ENCODE measurements at places on chromosomes 2 and 18. TPM values are rescaled to one million over a fixed set of nuclear protein-coding genes. Genes with fewer than 3 reads are reported as not detected.

UPP2 gene
- 0.60 TPM for total RNA-seq

AMER3 gene
- not detected for total RNA-seq

LMAN2L gene
- 15.9 TPM for total RNA-seq

TEKT4 gene
- total RNA-seq = not detected

ANKRD29 gene
- 0.48 TPM for total RNA-seq

ABCB11 gene
- total RNA-seq = not detected

CD8B gene
- not detected for total RNA-seq

PPM1B gene
- 32.5 TPM for total RNA-seq

ZNF519 gene
- 6.5 TPM for total RNA-seq

LOXHD1 gene
- total RNA-seq = not detected

DNA sequence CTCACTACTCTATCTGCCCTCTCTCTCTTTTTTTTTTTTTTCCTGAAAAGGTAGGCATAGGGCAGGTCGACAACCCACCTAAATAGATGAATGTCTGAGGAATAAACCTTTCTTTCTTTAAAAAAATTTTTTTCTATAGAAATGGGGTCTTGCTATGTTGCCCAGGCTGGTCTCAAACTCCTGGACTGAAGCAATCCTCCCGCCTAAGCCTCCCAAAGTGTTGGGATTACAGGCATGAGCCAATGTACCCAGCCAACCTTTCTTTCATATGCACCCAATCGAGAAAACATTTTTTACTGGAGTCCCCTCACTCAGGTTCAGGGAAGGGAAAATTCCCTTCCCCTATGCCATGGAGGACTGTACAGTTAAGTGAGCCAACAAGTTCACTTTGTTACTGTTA, 31.0 kb downstream of the CFAP210 start:
- H3K36me3 ChIP-seq = peaks cover 2% of the 10 kb centered on the region
- no peak overlapping the region for H3K27ac ChIP-seq
- H3K4me3 ChIP-seq = no peak overlapping the region
- H3K27me3 ChIP-seq = no peaks in the 10 kb centered on the region
- DNase-seq = no peak
- H3K4me1 ChIP-seq = peaks cover 6% of the 10 kb centered on the region

GRCh38 chr2:168212167-168212566, 35.2 kb downstream of the STK39 start:
- H3K27me3 ChIP-seq = no peaks in the 10 kb centered on the region
- DNase-seq = no peak

DNA sequence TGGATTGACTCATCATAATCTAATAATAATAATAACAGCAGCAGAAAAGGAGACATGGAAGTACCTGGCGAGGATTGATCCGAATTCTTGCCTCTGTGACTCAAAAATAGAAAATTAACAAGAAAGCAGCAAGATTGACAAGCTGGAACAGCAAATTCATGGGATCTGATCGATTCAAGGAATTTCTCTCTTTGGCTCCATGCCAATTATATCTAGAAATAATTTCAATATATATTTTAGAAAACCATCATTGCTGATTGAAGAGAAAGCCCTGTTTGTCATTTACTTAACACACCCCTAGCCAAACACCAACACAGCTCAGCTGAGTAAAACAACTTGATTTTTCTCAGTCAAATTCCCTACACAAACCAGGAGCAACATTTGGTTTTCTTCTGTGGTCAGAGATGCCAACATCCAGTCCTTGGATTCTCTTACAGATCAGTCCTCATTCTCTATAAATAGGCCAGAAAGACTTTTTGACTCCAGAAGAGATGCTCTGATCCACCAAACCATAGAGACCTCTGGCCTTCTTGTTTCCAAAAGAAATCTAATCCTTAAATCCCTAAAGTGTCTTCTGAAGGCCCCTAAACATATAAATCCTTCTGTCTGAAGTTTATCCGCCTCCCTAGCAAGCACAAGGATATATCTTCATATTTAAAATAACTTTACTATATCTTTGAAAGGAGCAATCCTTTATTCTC, 129.9 kb downstream of the CACNB4 start:
- H3K36me3 ChIP-seq = peaks cover 2% of the 10 kb centered on the region
- no peak for DNase-seq
- peaks cover 5% of the 10 kb centered on the region for H3K27me3 ChIP-seq
- peaks cover 3% of the 10 kb centered on the region for H3K4me1 ChIP-seq

DNA sequence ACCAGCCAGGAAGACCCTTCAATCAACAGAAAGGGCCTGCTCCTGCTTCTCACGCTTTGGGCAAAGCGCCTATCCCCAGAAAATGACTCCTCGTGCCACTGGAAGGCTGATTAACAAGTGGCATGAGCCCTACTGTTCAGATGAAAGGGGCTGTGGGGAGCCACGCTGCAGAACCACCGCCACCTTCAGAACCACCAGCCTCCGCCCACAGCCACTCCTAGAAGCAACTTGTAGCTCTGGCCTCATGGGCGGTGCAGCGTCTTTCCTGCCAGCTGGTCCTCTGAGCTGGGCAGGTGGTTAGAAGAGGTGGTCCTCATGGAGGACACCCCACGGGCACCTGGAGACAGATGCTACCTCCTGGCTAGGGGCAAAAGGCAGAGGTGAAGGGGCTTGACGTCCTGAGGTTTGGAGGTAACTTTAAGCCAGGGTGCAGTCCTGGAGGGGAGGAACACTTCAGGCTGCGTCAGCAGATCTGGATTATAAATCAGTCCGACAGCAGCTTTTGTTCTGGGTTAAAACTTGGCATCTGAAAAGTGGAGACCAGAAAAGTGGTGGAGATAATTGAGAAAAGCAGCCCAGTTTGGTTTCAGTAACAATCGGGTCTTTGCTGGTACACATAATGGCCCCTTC, 861 bp upstream of the SEMA4C start:
- no peaks in the 10 kb centered on the region for H3K27me3 ChIP-seq
- DNase-seq = no peak
- H3K4me1 ChIP-seq = peaks cover 26% of the 10 kb centered on the region
- H3K27ac ChIP-seq = no peak overlapping the region

DNA sequence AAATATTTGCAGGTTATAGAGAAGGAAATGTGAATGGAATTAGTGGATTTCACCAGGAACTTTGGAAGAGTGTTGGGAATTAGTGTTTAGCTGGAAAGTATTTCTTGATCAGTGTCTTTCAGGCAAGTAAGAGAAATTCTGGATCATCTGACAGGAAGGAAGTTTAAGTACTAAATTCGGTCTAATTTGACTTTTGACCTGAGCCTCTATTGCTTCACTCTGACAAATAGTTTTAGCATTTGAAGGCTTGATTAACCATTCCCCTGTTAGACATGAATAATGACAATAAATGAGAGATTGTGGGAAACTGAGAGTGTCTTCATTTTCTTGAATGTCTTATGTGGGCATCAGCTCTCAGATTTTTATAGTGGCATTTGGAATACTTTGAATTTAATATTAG, 16.0 kb downstream of the CCNT2 start:
- H3K36me3 ChIP-seq = peaks cover 3% of the 10 kb centered on the region
- H3K4me3 ChIP-seq = no peak overlapping the region
- H3K27ac ChIP-seq = peak overlapping the region; percentile 4
- no peaks in the 10 kb centered on the region for H3K27me3 ChIP-seq
- peaks cover 40% of the 10 kb centered on the region for H3K4me1 ChIP-seq

DNA sequence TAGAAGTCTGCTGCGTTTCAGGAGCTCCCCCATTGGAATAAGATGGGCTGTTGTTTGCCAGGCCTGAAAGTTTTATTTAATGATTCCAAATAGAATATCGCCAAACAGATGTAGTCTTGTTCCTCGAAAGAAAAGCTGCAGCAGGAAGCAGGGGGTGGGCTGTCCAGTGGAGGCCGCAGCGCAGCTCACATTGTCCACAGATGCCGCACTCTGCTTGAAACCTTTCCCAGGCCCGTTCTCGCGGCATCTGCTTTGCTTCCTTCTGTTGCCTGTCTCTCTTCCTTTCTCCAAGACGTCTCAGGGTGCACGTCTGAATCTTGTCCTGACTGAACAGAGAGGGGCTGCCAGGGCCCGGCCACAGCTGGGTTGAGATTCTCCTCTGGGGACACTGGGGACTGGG, 12.4 kb upstream of the IGFBP2 start:
- no peak overlapping the region for H3K4me3 ChIP-seq
- H3K27me3 ChIP-seq = no peaks in the 10 kb centered on the region
- peaks cover 27% of the 10 kb centered on the region for H3K4me1 ChIP-seq
- no peak for DNase-seq

DNA sequence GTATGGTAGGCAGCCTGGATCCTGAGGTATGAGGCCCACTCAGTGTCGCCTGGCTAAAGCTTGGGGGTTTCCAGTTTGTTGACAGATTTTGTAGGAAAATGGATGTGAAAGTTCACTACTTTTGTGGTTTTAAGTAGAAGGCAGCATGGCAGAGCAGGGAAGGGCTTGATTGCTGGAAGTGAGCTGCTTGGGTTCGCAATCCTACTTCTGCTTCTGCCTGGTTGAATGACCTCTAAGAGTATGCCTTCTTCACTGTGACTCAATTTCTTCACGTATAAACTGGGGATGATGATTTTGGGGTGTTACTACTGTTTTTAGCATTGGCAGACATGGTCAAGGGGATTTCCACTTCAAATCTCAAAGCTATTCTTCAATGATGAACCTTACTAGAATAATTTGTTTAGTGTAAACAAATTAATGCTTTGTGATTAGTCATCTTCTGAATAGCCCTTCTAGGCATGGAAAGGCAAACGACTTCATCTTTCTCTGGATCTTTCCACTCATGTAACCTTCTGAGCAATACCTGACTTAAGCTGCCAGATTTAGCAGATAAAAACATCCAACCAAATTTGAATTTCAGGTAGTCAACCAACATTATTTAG, 13.2 kb downstream of the BMP10 start:
- DNase-seq = no peak
- H3K27me3 ChIP-seq = peaks cover 29% of the 10 kb centered on the region
- H3K4me1 ChIP-seq = no peaks in the 10 kb centered on the region
- H3K36me3 ChIP-seq = no peaks in the 10 kb centered on the region

DNA sequence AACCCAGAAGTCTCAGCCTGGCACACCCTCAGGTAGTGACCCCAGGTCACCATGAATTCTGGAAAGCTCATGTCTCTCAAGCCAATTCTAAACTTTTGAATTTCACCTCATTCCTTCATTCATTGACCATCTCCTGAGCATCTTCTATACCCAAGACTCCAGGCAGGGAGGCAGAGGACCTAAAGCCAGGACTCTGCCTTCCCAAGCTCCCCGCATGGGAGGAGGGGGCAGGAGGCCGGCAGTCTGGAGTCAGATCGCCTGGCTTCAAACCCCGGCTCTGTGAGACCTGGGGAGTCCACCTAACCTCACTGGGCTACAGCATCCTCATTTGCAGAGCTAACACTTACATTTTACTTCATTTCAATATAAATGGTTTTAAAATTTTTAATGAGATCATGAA, 59.0 kb downstream of the SMAD7 start:
- no peaks in the 10 kb centered on the region for H3K36me3 ChIP-seq
- peaks cover 47% of the 10 kb centered on the region for H3K4me1 ChIP-seq

- H3K4me3 ChIP-seq = no peak overlapping the region
- no peak overlapping the region for H3K27ac ChIP-seq
- H3K27me3 ChIP-seq = peaks cover 27% of the 10 kb centered on the region
- no peak for DNase-seq
- no peaks in the 10 kb centered on the region for H3K36me3 ChIP-seq
Observed at GRCh38 chr2:135043345-135043744, 3.9 kb downstream of the MAP3K19 start.

- peak overlapping the region; percentile 97 for H3K27ac ChIP-seq
- peaks cover 2% of the 10 kb centered on the region for H3K36me3 ChIP-seq
- peaks cover 57% of the 10 kb centered on the region for H3K4me1 ChIP-seq
- peak overlapping the region; percentile 99 for H3K4me3 ChIP-seq
- H3K27me3 ChIP-seq = no peaks in the 10 kb centered on the region
- no peak for DNase-seq
Observed at GRCh38 chr2:53786352-53786704, 425 bp downstream of the ASB3 start.

GRCh38 chr18:68778280-68778886, 19.5 kb upstream of the CCDC102B start:
- H3K4me3 ChIP-seq = no peak overlapping the region
- no peak overlapping the region for H3K27ac ChIP-seq
- H3K36me3 ChIP-seq = no peaks in the 10 kb centered on the region
- no peaks in the 10 kb centered on the region for H3K4me1 ChIP-seq
- no peaks in the 10 kb centered on the region for H3K27me3 ChIP-seq

DNA sequence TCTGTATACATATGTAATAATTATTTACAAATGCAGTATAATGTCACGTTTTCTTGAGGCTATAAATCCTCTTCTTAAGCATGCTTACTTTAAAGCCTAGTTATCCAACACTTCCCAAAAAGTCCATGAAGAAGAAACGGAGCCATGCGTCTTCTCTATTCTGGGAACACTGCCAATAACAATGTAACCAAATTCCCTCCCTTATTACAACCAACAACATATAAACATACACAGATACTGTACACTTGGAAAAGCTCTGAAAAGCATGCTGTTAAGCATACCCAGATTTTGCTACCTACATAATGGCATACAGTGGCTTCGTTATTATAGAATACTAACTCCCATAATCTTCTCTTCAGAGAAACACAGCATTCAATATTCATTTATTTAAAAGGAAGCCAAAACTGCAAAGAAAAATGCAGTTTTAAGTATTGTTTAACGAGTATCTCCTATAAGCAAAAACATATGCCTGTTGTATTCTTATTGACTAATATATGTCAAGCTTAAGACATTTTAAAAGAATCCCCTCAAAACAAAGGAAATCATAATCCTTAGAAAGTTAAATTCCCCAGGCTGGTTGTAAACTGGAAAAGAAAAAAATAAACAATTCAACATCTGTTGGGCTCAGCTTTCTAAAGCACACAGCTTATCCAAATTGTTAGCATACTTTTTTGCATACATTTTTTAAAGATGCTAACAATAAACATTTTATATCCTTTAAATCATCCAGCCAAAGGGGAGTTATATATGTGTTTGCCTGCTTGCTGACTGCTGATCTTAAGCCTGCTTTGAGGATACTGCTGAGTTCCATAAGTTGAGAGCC, 83.4 kb downstream of the SLC25A12 start:
- peaks cover 10% of the 10 kb centered on the region for H3K4me1 ChIP-seq
- peaks cover 4% of the 10 kb centered on the region for H3K36me3 ChIP-seq
- no peak for DNase-seq
- H3K4me3 ChIP-seq = no peak overlapping the region
- H3K27me3 ChIP-seq = no peaks in the 10 kb centered on the region

- no peak overlapping the region for H3K4me3 ChIP-seq
- no peaks in the 10 kb centered on the region for H3K27me3 ChIP-seq
- no peak overlapping the region for H3K27ac ChIP-seq
- no peak for DNase-seq
- H3K36me3 ChIP-seq = no peaks in the 10 kb centered on the region
Observed at GRCh38 chr2:212157012-212157411, 381.6 kb downstream of the ERBB4 start.

- H3K4me1 ChIP-seq = peaks cover 31% of the 10 kb centered on the region
- peaks cover 2% of the 10 kb centered on the region for H3K36me3 ChIP-seq
- H3K27ac ChIP-seq = no peak overlapping the region
Observed at GRCh38 chr2:134739236-134739878, 20.6 kb upstream of the TMEM163 start.

GRCh38 chr2:3132466-3132865, 245.2 kb downstream of the EIPR1 start:
- H3K4me1 ChIP-seq = peaks cover 6% of the 10 kb centered on the region
- DNase-seq = no peak
- H3K36me3 ChIP-seq = peaks cover 5% of the 10 kb centered on the region

GRCh38 chr2:191574232-191574631, 103.7 kb upstream of the NABP1 start:
- peaks cover 21% of the 10 kb centered on the region for H3K4me1 ChIP-seq
- no peak for DNase-seq
- no peaks in the 10 kb centered on the region for H3K27me3 ChIP-seq
- no peak overlapping the region for H3K27ac ChIP-seq
- no peak overlapping the region for H3K4me3 ChIP-seq
